ENCODE measurements at places on chromosomes 16 and 17.
A peak's percentile ranks its signal among the peaks of the same experiment; 100 is the strongest.

DNA sequence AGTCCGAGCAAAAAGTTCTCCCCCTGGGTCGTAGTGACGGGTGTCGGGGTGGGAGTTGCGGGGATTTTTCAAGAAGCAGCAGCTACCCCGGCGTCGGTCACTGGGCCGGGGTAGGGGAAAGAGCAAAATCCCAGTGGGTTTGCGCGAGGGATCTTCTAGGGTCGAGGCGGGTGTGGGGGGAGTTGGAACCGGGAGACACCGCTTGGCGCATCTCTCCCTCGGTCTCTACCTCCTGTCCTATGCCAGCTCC is 2.3 kb upstream of the UBTF start:
- DNase-seq = no peak

DNA sequence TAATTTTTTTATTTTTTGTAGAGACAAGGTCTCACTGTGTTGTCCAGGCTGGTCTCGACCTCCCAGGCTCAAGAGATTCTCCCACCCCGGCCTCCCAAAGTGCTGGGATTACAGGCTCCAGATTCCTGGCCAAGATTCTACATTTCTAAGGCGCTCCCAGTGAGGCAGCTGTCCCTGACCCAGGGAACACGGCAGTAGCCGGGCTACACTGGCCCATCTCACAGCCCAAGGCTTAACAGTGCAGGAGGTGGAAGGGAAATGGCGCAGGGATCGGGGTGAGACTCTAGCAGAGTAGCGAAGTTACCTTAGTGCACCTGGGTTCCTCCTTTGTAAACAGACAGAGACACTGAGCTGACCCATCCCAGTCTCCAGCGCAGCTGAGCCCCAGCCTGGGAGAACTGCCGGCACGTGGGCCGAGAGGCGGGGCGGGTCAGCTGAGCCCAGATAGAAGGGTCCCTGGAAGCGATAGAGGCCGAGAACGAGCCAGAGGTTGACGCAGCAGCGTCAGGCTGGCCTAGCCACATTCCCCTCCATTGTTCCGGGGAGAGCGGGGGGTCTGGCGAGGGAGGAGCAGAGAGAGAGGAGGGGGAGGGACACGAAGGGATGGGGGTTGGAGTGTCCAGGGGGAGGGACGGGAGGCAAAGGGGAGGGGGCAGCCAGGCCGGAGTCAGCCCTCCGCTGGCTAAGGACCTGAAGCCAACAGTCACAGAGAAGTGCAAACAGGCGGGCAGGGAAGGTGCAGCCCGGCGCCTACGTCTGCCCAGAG is 2.5 kb downstream of the CARHSP1 start:
- no peak for DNase-seq

GRCh38 chr17:36849871-36850348 is 87.4 kb upstream of the LHX1 start:
- DNase-seq = peak; percentile 69

GRCh38 chr17:59121901-59122480 is 15.3 kb upstream of the TRIM37 start:
- DNase-seq = no peak

GRCh38 chr16:51124896-51125295 is 26.2 kb downstream of the SALL1 start:
- DNase-seq = no peak

- peak; percentile 99 for DNase-seq
Observed at GRCh38 chr17:42107597-42108576, 4.6 kb downstream of the DHX58 start.
